Uterus (tissue), 4 donors: ENCODE measurements at places on chromosomes 12 and 14. TPM values are rescaled to one million over a fixed set of nuclear protein-coding genes. Genes with fewer than 3 reads are reported as not detected.

GRCh38 chr12:111672822-111673381 is 12.9 kb downstream of the BRAP start:
- DNase-seq: no peak

DNA sequence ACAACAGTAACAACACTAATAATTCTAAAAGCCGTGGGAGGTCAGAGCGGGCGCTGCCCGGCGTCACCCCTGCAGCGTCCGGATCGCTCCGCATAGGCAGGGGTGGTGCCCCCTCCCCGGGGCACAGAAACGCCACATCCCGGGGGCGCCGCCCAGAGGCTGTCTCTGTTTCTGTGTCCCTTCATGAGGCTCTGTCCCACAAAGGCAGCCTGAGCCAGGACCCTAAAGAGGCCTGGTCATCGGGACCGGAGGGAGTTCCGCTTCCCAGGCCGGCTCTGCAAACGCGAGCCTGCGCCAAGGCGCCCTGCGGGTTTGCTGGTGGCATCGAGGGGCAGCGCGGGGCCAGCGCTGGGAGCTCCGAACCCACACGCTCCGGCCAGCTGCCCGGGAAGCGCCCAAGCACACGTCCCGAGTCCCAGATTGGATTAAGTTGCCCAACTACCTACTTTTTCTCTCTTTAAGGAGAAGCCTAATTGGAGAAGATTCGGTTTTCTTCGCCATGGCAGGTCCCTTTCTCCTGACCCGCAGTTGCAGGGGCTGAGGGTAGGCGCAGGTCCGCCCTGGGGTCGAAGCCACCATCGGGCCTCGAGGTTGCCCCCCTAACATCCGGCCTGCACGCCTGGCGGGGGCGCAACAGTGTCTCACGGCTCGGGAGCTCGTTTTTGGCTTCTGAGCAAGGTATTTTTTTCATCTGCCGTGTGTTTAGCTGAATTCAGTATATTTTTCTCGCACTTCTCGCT is 421.7 kb downstream of the VRK1 start:
- no peak for DNase-seq

DNA sequence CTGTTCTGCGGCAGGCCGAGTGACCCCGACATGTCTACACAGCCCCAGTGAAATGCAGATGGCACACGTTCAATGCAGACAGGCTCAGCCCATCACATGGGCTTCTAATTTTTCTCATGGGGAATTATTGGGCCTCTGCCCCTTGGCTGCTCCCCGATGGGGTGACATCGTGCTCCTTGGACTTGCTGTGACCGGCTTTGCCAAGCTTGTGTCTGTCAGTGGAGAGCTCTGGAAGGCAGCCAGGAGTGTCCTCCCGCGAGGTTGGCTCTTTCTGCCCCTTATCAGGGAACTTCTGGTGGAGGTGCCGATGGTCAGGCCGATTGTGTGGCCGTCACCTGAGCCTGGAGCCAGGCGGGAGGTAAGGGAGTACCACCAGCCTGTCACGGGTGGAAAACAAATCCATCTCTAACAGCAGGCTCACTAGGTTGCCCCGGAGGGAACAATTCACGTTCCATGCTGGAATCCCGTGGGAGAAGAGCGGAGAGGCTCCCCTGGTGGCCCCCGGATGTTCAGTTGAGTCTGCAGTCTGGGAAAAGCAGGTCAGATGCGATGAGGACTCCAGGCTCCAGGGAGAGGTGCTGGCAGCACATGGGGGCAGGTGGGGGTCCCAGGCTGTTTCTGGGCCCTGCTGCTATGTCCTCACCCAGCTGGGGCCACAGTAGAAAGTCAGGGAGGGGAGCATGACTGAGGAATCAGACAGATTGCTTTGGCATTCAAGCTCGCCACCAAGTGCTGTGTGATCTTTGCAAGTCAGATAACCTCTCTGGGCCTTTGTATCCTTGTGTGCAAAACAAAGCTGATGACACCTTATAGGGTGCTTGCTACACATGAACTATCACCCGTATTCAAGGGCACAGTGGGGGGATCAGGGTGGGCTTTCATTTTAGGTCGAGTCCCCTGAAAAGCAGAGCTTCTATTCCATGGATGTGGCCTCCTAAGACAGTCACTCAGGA is 43.2 kb upstream of the EML1 start:
- no peak for DNase-seq

DNA sequence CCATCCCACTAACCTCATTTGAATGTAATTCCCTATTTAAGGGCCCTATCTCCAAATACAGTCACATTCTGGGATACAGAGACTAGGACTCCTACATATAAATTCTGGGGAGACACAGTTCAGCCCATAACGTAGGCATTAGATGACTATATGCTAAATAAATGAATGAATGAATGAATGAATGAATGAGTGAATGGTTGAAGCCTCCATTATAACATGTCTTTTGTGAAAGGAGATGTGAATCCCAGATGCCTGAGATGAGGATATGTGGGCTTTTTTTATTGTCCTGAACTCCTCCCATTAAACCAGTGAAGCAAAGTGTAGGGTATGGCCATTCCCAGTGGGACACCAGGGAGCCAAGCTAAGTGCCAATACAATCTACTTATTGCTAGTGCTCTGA is 20.5 kb upstream of the TMEM233 start:
- DNase-seq: no peak

GRCh38 chr12:130849561-130850417 is 10.7 kb upstream of the STX2 start:
- DNase-seq: no peak

The C12orf50 gene
- 0.40 TPM for total RNA-seq

The DCN gene
- 2,463 TPM for total RNA-seq
